ENCODE measurements at places on chromosomes 1 and 21.

DNA sequence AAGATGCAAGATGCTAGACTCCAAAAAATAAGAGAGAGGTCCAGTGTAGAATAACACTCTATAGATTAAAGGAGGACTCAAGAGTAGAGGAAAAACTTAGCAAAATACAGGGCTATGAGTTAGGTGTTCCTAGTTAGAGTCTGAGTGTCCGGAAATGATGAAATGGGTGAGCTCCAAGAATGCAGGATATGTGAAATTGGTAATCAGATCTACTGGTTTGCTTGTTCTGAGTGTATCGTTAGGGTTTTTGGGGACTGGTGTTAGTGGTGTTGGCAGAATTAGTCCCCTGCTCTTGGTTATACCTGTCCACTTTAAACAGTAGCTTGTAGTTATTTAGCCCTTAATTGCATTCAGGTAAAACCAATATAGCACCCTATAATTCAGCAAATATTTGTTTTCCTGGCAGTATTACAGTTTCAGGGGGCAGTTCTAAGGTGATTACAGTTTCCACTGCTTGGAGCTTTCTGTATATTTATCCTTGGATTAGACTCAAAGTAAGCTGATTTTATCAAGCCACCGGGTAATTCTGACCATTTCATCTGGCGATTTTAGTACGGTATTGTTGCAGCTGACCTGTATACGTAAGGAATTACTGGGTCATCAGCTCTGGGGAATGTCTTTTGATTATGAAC is 332.7 kb downstream of the CHRM3 start:
- DNase-seq, result no peak

- no peak for DNase-seq
Measured at GRCh38 chr1:69898403-69898947, 306.9 kb downstream of the LRRC40 start.

GRCh38 chr1:222096883-222097282 is 355.0 kb upstream of the DUSP10 start:
- DNase-seq, result no peak

GRCh38 chr1:59484096-59484495 is 187.2 kb downstream of the FGGY start:
- DNase-seq, result no peak

GRCh38 chr1:174789399-174789798 is 210.3 kb upstream of the CACYBP start:
- DNase-seq, result no peak

DNA sequence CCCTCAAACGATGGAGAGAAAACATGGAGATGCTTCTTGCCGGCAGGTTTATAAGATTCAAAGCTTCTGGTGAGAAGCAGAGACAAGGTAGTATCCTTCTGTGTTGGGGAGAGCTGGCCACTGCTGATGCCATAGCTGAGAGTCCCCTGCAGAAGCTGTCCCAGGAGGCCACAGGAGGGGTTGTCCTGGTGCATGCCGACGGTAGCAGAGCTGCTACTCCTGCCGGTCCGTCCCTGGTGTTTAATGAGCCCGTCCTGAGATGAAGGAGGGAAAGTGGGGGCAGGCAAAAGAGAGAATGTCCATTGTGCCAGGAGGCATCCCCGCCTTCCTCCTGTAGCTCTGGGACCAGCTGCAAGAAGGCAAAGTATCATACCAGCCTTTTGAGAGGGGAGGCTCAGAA is 10.4 kb upstream of the C2CD2 start:
- no peak for DNase-seq

DNA sequence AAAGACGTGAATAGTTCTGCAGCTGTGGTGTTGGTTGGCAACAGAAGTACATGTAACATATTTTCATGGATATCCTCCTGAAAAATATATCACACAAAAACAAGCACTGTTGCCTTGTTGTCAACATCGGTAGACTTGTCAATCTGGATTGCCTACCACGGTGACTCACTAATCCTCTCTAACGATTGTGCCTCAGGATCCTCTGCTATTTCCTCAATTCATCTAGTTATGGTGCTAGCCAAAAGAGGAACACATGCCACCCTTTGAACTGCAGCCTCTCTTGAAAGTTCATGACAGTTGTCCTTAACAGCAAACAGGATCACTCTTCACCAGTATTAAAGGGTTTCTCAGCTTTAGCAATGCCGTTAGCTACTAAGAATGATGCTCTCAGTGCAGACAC is 25.7 kb downstream of the RASAL2 start:
- no peak for DNase-seq

- no peak for DNase-seq
Measured at GRCh38 chr1:230385930-230386329, 40.2 kb downstream of the PGBD5 start.

GRCh38 chr1:173415490-173415889 is 61.6 kb upstream of the PRDX6 start:
- DNase-seq, result no peak

DNA sequence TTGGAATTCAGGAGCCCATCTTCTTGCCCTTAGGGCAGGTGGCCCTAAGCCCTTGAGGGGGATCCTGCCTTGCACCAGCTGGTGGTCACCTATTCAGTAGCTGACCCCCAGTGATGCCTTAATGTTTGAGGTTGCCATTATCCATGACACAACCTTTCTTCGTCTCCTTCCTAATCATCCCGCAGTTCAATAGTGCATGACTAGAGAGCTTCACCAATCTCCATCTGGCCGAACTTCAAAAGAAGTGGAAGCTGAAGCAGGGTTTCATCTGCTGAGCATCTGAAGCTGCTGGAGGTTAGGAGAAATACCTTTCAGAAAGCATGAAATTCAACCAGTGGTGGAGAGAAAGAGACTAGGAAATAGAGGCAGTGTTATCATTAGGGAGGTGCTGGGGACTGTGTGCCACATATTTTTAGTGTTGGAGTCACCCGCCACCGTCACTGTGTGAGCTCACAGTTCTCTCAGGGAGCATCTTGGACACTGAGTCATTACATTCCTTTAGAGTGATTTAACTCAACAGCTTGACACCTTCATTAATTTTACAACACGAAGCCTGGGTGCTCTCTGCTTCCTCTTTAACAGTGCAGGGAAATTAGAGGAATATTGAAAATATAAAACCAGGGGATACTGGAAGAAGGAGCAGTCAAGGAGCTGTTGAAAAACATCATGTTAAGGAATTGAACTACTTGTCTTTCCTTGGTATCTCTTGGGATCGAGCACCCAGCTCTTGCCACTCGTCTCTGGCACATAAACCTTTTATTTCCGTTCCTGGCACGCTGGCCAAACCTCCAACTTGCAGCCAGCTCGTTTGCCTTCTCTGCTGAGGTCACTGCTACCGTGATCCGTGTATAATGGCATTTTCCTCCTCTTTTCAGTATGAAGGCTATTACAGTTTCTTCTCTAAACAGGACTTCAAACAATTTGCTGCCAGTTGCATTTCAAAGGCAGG is 53.6 kb downstream of the PEX14 start:
- DNase-seq, result no peak

- DNase-seq, result no peak
Measured at GRCh38 chr1:207937204-207937603, 26.3 kb upstream of the CD34 start.

DNA sequence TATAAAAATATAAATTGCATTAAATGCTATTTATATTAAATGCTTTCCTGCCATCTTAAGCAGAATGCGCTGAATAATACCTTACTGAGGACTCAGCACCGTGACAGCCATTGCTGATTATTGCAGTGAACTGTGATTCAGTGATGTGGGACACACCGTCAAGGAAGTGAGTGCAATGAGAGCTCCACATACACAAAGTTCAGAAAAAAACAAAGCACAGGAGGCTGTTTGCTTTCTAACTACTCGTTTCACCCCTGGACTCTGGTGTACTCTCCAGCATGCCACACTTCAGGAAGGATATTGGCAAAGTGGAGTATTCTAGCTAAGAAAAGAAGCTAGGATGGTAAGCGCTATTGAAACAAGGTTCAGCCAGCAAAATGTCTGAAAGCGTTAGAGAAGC is 57.4 kb upstream of the CXADR start:
- DNase-seq, result no peak

DNA sequence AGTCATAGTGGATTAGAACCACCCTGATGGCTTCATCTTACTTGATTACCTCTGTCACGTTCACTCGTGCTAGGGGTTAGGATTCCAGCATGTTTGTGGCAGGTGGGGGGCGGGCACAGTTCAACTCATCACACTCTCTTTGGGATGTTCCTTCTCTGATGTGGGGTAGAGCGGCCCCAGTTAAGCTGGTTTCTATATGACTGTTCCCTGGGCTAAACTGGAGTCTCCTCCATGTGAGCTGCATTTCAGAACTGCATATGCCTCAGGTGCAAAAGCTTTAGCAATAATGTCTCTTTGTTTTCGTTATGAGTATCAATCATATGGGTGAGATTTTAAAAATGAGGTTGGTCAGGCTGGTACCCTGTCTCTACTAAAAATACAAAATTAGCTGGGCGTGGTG is 393.2 kb downstream of the RPS6KC1 start:
- DNase-seq, result no peak

- no peak for DNase-seq
Measured at GRCh38 chr1:42482635-42483153, 19.6 kb downstream of the CCDC30 start.

DNA sequence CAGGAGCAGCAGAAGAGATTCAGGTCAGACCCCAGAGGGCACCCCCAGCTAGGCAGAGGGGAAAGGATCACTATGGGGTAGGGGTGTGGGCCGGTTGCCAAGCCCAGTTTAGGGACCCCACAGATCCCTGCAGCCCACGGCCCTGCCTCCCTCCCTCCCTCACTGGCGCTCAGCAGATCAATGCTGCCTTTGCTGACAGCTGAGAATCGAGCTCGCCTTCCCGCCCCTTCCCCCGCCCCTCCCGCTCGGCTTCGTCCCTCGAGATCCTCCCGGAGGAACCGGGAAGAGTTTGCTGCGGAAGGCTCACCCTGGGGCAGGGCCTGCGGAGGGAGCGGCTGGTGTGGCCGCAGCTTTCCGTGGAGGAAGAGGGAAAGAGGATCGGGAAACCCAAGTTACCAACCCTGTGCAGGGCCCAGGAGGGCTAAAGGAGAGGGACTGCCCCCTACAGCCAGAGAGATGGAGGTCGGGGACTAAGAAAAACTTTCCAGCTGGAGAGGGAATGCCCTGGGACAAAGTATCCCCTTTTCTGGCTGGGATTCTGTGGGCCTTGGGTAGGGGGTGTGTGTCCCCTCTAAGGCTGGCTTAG is 1.1 kb upstream of the KCNQ4 start:
- DNase-seq, result no peak

DNA sequence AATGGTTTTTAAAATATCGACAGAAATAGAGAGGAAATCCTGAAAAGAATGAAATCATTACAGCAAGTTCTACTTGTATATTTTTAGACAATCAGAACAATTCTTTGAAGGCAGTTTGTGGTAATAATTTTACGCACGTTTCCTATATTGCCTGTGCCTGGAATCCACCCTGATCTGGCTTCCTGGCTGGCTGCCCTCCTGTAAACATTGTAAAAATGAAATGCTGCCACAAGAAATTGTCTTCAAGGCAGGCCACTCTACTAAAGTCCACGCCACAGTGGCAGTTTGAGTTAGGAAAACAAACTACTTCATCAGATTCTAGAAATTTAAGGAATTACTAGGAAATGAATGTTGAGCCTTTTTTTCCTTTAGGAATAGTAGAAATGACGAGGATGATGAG is 454.5 kb upstream of the NR5A2 start:
- DNase-seq, result no peak

DNA sequence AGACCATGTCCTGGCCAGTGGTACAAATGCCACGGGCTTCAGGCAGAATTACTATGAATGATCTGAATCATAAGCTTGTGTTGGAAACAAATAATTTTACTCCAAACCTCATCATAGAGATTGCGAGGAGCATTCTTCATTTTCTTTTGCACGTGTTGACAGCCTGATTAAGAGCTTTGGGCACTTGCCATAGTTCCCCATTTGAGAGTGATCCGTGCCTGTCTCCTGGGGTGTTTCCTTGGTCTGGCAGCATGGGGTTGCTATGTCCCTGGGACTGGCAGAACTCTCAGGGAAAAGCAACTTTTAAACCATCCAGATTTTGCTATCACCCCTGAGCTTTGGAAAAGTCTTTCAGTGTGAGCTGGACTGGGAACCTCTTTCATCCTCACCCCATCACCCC is 54.3 kb upstream of the KCNJ6 start:
- no peak for DNase-seq

- DNase-seq, result no peak
Measured at GRCh38 chr1:150162582-150162861, 12.8 kb downstream of the PLEKHO1 start.

DNA sequence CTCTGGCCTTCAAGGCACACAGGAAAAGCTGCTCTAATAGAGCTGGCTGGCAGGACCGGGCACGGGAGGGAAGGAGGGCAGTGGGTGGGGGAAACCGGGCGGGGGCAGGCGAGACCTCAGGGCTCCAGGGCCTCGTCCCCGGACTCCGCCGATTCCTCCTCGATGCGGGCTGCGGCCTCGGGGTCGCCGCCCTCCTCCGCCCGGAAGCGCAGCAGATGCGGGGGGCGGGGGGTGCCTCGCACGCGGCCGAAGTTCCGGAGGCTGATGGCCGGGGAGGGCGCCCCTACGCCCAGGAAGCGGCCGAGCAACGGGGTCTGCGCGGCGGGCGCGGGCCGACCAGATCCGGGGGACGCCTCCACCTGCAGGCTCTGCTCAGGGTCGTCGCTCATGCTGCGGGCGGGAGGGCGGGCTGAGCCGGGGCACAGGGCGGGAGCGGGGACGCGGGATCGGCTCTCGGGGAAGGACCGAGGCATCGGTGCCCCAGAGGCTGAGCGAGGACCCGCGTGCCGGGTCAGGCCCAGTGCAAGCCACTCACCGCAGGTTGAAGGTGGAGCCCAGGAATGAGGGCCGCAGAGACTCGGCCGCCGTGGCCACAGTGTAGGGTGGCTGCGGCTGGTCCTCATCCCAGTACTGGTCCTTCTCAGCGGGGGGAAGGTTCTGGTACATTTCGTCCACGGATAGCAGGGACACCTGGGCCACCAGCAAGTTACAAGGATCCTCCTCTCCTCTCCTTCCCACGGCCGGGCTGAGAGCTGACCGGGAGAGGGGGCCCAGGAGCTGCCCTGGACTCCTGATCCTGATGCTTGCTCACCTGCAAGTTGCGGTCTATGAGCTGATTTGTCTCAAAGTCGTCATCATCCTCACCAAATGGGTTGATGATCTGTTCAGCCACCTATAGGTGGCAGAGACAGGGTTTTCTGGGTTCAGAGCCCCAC is 3.6 kb downstream of the BEST4 start:
- DNase-seq, result no peak

- DNase-seq, result no peak
Measured at GRCh38 chr1:167643441-167643840, 13.4 kb downstream of the RCSD1 start.

- no peak for DNase-seq
Measured at GRCh38 chr1:44282704-44283426, 69.6 kb downstream of the DMAP1 start.

Measured in activated T-helper 1 cell treated with Interleukin-2 at 50 U/mL for 16 hours (primary cell).